Mucosa of gallbladder (tissue), 1 donor: ENCODE measurements at places on chromosomes 5 and 9. TPM values are rescaled to one million over a fixed set of nuclear protein-coding genes. Genes with fewer than 3 reads are reported as not detected.

DNA sequence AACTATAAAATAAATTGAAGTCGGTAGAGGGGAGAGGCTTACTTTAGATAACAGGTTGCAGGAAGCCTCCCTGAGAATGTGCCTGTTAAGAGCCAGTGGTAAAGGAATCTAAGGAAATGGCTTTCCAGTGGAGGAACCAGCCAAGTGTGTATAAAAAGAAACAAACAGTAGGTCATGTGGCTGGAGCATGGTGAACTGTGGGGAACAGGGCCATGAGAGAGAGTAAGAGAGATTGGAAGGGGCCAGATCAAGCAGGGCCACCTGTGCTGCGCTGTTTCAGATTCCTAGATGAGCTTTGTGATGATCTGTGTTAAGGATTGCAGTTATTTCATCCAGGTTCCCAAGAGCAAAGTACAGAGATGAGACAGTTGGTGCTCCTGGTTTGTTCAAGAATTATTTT lies 152.7 kb upstream of the SGCD start:
- DNase-seq, result no peak

DNA sequence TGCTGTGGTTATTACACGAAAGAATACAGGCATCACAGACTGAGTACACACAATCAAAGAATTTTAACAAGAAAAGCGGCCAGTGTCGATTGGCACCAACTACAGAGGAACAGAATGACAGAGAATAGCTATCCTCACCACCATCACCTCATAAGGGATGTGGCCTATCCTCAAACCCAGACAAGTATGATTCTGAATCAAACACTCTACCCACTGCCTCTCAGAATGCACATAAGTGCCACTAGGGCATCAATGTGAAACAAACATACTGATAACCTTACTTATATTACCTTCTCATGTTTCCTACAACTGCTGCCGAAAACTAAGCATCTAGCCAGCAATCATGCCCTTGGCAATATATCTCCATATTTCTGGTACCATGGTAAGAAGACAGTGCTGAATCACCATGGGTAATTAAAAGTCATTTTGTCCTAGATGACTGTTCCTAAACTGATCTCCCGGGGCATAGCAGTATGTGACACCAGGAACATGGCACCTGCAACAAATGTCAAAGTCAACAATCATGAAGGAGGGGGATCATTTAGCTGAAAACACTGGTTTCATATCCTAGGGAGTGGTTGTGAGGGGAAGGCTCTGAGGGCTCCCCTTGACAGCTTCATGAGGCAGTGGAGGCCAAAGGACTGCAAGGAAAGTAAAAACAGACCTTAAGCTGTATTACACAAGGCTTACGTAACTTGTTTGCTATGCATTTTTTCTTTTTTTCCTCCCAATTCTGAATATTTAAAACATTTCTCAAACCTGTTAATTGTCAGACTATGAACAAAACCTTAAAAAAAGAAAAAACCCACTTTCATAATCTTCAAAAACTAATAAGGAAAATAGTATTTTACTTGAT lies 88.3 kb downstream of the LHFPL2 start:
- DNase-seq, result no peak

DNA sequence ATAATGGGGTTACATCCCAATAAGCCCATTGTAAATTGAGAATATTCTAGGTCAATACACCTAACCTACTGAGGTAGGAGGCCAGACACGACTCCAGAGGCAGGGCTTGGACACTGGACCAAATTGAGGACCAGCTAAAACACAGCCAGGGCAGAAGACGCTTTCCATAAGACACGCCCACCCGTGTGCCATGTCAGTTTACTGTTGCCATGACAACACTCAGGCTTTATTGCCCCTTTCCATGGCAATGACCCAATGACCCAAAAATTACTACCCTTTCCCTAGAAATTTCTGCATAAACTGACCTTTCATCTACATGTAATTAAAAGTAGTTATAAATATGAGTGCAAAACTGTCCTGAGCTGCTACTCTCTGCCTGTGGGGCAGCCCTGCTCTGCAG lies 31.5 kb downstream of the SLC22A4 start:
- DNase-seq, result no peak

DNA sequence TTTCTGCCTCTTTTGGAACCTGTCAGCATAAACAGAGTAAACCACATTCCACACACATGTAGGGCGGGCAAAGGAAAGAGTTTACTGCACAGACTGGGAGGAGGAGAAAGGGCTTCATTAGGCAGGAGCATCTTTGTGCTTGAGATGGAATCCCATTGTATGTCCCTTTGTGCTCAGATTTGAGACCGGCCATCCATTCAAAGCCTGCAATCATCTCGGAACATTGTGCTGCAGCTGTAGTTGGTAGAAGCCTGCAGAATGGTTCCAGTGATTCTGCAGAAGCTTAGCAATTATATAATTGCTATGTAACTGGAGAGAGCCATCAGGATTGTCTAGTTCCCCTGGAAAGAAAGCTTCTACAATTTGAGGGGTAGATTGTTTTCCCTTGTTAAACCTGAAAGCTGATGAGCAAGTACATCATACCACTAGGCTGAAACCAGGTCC lies 16.5 kb downstream of the ZNF462 start:
- no peak for DNase-seq

GRCh38 chr9:16223074-16223871 lies 647.2 kb downstream of the BNC2 start:
- DNase-seq, result peak; percentile 72

GRCh38 chr9:114348261-114348905 lies 18.7 kb downstream of the ORM2 start:
- DNase-seq, result no peak

GRCh38 chr9:110958847-110959246 lies 79.4 kb downstream of the LPAR1 start:
- no peak for DNase-seq

DNA sequence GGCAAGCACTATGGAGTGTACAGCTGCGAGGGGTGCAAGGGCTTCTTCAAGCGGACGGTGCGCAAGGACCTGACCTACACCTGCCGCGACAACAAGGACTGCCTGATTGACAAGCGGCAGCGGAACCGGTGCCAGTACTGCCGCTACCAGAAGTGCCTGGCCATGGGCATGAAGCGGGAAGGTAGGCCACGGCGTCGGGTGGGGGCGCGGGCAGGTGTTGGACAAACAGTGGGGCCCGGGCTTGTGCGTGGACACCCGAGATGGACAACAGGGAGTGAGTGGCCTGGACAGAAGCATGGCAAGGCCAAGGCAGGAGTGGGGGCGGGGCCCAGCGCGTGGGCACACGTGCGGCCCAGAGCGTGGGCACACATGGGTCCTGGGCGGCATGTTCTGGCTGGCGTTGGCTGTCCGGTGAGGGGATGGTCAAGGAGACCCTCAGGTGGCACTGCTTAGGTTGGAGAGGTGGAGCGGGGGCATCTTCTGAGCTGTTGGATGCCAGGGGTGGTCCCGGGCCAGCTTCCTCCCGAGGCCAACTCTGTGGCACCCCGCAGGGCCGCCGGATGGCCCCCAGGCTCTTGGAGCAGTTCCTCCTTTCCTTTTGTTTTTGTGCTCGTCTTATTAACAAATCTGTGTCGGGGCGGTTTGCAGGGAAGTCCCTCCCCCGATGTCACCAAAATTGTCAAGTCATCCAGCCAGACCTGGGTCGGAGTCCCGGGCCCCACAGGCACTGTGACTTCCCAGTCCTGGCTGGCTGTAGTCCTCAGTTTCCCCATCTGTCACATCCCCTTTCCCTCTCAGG lies 82.9 kb downstream of the RXRA start:
- no peak for DNase-seq

DNA sequence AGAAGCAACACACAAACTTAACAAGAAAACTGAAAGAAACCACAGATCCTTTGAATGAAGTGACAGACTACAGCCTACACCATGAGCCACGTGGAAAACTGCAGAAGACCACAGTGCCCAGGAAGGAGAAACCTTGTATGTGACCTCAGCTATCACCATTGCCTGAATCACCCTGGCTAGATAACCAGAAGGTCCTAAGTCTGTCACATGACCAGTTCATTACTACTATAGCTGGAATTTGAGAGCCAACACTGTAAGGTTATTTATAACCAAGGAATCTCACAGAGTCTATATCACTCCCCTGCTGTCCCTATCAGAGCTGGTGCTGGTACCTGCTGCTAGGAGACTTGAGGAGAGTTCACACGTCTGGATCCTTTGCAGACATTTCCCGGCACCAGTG lies 90.3 kb upstream of the FBXL17 start:
- no peak for DNase-seq

- DNase-seq, result no peak
Observed at GRCh38 chr5:171578049-171578828, 158.8 kb downstream of the FGF18 start.

DNA sequence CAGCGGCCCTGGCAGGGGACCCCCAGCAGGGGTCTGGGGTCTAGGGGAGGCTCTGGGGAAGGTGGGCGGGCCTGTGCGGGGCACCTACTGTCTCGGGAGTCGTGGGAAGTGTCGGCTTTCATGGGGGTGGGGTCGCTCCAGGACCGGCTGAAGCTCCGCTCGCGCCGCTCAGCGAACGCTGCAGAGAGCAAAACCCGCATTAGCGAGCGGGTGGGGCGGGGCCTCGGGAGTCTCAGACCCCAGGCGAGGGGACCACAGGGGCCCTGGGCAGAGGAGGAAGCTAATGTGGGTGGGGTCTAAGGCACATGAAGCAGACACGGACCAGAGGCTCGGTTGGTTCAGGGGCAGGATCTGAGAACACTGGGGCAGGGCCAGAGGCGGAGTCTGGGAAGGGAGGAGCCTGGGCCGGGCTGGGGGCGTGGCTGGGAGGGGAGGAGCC lies 5.5 kb downstream of the NSMF start:
- peak; percentile 79 for DNase-seq

- no peak for DNase-seq
Observed at GRCh38 chr5:90562341-90562740, 3.7 kb downstream of the ADGRV1 start.

- DNase-seq, result no peak
Observed at GRCh38 chr5:68823301-68823700, 270.5 kb upstream of the SLC30A5 start.

DNA sequence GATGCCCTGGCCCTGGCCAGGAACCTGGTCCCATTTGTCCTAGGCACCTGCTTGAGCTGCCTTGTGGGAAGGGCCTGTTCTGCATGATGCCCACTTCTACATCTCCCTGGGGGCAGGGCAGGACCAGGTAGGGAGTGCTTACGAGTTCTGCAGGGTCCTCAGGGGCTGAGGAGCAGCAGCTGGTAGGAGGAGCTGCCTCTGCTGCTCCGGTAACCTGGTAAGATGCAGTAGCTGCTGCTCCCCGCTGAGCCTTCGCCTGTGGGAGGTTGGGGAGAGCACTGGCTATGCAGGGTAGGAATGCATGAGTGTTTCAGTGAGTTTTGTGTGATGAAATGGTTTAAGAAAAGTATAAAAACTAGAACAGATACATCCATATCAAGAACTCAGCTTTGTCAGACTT lies 13.6 kb downstream of the LRRC8A start:
- DNase-seq, result no peak

ABCA1 gene
- 36.4 TPM for total RNA-seq

KIF24 gene
- total RNA-seq, result 1.9 TPM

CER1 gene
- not detected for total RNA-seq

ARID3C gene
- total RNA-seq, result not detected

PCDHGA6 gene
- 6.6 TPM for total RNA-seq
